Stimulated activated CD8-positive, alpha-beta memory T cell treated with anti-CD3 and anti-CD28 coated beads, Interleukin-4, amount 100 ng/mL, for 24 hours (primary cell): ENCODE measurements at places on chromosomes 5 and 9.

GRCh38 chr5:180093651-180094382, 22.3 kb upstream of the RNF130 start:
- no peak for DNase-seq

DNA sequence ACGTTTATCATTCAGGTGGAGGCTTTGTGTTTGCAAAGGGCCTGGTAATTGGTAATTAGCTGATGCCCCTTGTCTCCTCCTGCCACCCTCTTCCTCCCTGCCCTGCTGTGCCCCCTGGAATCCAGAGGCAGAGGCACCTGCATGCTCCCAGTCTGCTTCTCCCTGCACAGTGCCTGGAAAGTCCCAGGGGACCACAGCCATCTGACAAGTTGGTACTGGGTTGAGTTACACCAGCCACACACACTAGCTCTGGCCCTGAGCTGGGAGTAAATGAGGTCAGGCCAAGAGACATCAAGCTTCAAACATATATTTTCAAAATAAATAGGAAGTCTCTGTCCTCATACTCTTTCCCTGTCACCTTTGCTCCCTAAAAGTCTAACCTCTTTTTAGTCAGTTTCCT, 56.3 kb downstream of the INSYN2B start:
- no peak for DNase-seq

DNA sequence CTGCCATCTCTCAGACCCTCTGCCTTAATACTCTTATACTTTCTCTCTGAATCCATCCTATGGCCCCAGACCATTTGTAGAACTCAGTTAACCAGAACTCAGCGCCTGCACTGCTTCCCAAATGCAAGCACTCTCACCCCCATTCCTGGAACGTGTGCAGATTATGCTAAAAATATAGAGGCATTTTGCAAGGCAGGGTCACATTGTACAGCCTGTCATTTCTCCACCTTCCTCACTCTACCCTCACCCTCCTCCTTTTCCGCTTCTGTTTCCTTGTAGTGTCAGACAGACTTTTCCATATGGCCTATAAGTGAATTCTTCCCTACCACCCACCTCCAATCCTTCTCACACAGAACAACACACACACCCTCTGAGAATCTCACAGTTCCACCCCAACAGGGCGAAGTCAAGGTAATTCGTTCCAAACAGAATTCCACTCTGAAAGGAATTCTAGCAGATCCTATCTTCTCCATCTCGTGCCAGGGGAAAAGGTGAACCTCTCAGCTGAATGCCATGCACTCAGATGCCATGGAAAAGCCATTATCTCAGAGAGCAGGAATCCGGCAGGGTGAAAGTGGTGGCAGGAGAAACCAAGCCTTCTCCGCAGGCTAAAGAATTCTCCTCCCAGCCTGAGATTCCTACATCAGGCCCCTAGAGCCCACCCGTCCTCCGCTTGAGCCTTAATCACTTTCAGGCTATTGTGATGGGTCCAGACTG, 25.3 kb downstream of the GGTA1 start:
- DNase-seq: no peak

- no peak for DNase-seq
Observed at GRCh38 chr5:2752821-2753439, 1.5 kb upstream of the IRX2 start.

DNA sequence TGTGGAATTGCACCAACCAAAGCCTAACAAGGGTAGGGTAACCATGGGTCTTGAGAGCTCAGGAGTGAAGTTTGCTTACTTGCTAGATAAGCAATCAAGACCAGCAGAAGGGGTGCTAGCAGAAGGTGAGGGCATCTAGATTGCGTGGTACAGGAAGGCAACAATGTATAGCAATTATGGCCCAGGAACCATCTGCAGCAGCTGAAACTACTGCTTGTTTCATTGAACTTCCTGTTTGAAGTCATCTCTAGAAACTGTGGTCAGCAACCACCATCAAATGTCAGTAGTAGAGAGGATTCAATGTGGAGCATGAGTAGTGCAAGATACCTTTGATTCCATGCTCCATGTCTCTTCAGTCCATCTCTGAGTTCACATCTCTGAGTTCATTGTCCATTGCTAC, 462.1 kb upstream of the GRAMD2B start:
- no peak for DNase-seq

DNA sequence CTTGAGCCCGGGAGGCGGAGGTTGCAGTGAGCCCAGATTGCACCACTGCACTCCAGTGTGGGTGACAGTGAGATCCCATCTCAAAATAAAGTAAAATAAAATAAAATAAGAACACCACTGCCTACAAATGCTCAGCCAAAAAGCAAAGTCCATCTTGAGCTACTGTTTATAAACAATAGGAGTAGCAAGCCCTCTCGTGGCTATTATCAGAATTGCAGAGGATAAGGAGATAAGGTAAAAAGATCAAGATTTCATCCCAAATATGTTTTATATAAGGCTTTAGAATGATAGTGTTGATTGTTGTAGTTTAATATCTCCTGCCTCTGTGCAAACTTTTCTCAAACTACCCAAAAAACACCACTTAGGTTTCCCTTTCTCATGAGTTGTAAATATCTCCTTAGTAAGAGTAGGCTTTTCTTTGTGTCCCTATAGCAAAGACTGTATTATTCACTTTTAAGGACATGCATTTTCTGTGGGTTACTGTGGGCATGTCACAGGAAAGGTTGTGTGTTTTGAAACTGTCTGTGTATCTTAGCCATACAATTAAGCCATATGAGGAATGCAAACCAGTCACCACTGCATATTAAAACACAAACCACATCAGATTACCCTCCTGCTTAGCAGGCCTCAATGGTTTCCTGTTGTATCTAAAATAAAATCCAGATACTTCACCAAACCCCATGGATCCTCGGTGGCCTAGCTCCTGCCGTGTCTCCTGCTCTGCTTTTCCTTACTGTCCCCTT, 31.8 kb upstream of the CKS2 start:
- no peak for DNase-seq

DNA sequence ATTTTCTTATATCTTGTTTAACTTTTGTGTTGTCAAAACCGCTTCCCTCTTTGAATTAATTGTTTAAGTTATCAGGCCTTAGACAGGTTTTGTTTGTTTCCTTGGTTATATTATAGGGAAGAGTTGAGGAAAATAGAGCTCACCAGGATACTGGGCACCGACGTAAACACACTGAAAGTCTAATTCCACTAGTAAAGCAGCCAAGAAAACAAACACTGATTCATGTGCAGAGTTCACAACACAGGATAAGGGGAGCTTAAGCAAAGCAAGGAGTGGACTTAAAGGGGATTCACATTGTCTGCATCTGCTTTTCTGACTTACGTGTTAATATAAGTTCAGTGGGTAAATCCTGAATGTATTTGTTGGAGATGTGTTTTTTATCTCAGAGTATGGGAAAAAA, 139.0 kb upstream of the CDH6 start:
- DNase-seq: no peak
